Right lung (tissue), 10 donors: ENCODE measurements at places on chromosomes 3 and 15.
A peak's percentile ranks its signal among the peaks of the same experiment; 100 is the strongest.

- peak; percentile 46 for DNase-seq
Observed at GRCh38 chr3:179321668-179322285, 1.1 kb upstream of the ZNF639 start.

DNA sequence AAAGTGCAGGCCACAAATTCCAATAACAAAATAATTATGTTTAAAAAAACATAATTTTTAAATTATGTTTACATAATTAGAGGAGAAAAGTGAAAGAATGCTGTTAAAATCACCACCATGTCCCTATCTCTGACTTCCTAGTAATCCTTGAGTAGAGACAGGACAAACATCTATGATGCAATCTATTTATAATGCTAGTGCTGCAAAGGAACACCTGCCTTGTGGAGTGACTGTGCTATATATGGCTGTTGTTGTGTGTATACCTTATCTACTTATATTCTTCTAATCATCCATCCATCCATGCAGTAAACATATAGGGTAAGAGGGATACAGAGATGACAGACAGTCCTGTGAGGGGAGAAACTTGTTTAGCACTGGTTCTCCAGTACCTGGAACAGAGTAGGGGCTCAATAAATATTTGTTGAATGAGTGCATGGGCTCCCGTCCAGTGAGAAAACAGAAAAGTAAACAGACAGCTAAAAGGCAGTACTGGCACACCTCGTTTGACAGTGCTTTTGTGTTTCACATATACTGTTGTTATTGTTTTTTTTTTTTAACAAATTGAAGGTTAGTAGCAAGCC lies 229.3 kb upstream of the UBE2E1 start:
- DNase-seq: no peak

GRCh38 chr15:77857419-77857818 lies 220.1 kb downstream of the TBC1D2B start:
- DNase-seq: no peak

GRCh38 chr3:71451060-71451459 lies 132.5 kb downstream of the FOXP1 start:
- DNase-seq: no peak

GRCh38 chr15:88646088-88646405 lies 7.2 kb downstream of the ISG20 start:
- no peak for DNase-seq

- DNase-seq: peak; percentile 49
Observed at GRCh38 chr15:81274931-81275707, 48.8 kb downstream of the STARD5 start.

- no peak for DNase-seq
Observed at GRCh38 chr3:58897646-58898045, 152.2 kb downstream of the CFAP20DC start.

DNA sequence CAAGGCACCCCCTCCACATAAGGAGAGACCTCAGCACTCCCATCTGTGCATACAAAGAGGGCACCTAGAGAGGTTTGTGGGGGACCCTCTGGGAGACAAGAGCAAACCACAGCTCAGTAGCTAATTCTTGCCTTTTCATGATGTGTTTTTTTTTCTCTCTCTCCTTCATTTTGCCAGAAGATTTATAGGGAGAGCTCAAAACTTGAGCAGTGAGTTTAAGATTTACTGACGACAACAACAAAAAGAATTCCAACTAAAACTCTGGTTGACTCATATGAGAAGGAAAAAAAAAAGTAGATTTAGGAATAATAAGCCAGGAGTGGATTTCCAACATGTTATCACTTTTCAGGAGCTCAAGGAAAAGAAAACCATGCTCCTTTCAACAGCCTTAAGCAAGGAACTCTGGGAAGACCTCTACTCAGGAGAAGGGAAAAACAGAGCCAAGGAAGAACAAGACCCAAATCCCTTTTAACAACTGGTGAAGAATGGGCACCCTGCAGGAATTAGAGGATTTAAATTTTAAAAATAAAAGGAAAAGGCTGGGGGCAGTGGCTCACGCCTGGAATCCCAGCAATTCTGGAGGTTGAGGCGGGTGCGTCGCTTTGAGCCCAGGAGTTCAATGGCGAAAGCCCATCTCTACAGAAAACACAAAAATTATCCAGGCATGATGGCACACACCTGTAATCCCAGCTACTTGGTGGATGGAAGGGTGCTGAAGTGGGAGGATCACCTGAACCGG lies 58.2 kb upstream of the RAD18 start:
- DNase-seq: no peak

- DNase-seq: no peak
Observed at GRCh38 chr15:82935382-82935781, 17.1 kb downstream of the HOMER2 start.

- no peak for DNase-seq
Observed at GRCh38 chr3:145906301-145906700, 254.7 kb downstream of the PLOD2 start.

DNA sequence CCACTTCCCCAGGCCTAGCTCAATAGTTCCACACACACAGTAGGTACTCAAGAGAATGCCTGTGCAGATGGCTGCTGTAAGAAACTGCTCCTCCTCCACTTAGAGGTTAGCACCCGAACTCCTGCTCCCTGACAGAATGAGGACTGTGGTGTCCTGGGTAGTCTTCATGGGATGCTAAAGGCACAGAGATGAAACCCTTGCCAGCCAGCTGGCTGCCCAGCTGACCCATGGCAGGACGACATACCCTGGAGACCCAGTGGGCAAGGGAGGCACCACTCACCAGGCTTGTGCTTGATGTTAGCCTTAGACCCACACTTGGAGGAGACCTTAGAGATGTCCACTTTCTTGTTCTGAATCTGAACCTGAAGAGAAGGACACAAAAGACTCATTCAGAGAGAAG lies 54.2 kb downstream of the DHX30 start:
- DNase-seq: no peak

DNA sequence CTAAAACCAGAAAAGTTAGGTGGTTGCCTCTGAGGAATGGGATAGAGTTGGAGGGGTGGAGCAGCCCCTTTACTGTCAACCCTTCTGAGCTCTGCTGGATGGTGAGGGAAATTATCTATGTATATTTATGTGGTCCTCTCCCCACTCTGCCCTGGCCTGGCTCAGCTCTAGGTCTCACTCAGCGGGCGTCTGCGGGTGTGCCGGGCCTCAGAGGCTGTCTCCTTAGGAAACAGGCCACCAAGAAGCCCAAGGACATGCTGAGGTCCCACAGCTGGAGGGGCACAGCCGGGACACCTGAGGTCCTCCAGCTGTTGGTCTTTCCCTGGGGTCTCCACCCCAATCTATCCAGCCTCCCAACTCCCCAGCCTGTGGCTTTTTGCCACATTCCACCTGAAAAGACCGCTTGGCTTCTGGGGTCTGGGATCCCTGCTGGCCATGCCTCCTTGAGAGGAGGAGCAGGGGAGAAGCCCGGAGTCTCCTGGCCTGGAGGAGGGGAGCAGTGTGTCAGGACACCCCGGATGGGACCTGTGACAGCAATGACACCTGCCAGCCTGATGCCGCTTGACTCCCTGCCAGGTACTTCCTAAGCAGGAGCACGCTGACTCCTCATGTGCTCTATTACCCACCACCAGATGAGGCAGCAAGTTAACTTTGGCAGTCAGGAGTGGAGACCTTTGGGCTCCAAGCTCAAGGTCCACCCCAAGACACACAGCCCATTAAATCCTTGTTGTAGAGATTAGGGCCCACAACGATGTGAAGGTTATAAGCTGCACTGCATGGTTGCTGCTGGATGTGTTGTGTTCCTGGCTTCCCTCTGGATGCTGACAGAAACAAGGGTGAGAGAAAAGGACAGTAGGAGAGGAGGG lies at the start of gene SLC28A1:
Gene SLC28A1, plus strand, starts transcription at position 747 of the 866 bp plus-strand sequence. CDS start 3,099 bp downstream, outside the sequence.
- DNase-seq: no peak

DNA sequence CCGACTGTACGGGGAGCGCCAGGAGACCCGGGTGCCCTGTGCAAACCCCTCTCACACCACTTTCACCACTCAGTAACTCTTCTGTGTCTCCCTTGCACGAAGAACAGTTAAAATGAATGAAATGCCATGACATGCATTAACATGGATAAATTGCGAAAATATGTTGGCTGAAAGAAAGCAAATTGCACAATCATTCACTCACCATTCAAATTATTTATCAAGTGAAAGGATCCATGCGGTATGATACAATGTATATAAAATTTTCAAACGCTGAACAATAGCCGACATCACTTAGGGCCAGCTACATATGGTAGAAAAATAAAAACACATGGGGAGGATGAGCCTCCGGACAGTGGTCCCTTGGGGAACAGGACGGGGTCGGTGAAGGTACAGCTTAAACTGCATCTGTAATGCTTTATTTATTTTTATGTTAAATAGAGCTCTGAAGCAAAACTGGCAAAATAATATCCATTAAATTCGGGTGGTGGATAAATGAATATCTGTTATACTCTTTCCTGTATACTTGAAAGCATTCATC lies 45.9 kb downstream of the SLC12A8 start:
- DNase-seq: peak; percentile 51

DNA sequence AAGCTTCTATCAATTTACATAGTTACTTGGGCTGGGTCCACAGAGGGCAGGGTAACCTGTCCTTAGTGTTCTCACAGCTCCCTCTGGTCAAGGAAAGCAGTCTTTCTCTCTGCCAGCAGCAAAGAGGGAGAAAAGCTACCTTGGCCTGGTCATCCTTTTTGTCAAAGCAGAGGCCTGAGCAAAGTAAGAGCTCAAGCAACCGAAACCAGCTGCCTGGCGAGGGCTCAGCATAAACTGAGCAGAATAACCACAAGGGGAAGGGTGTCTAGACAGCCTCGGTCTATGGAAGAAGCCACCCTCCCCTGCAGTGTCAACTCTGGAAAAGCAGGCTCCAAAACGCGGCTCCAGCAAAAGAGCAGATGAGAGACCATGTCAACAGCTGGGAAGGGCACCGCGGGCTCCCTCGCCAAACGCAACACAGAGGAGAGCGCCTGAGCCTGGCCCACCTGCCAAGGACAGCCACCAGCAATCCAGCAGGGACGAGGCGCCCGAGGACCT lies 17.4 kb downstream of the LRIG1 start:
- DNase-seq: no peak

GRCh38 chr3:188689101-188689574 lies 482.6 kb upstream of the TPRG1 start:
- peak; percentile 37 for DNase-seq

GRCh38 chr3:31762097-31762764 lies 218.8 kb downstream of the OSBPL10 start:
- DNase-seq: no peak

DNA sequence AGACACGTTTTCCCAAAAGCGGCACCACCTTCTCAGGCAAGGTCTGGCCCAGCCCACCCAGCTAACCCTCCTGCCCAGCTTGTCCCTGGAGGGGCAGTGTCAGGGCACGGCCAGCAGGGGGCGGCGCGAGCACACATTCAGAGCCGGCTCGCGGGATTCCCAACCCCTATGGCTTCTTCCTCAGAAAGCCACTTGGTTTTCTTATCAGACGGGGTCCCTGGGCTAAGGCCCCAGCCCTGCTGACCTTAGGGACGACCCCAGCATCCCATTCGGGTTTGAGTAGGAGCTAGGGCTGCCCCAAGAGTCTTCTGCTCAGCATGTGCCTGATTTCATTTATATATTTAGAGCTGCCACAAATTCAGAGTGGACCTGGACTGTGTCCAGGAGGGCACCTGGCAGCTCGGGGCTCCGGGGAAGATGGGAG lies 14.5 kb downstream of the RLBP1 start:
- peak; percentile 42 for DNase-seq

- no peak for DNase-seq
Observed at GRCh38 chr3:115831864-115832263, 208.6 kb downstream of the GAP43 start.

- DNase-seq: no peak
Observed at GRCh38 chr3:84977021-84977420, 18.2 kb downstream of the CADM2 start.

GRCh38 chr3:97131476-97131875 lies 317.1 kb downstream of the EPHA6 start:
- no peak for DNase-seq

DNA sequence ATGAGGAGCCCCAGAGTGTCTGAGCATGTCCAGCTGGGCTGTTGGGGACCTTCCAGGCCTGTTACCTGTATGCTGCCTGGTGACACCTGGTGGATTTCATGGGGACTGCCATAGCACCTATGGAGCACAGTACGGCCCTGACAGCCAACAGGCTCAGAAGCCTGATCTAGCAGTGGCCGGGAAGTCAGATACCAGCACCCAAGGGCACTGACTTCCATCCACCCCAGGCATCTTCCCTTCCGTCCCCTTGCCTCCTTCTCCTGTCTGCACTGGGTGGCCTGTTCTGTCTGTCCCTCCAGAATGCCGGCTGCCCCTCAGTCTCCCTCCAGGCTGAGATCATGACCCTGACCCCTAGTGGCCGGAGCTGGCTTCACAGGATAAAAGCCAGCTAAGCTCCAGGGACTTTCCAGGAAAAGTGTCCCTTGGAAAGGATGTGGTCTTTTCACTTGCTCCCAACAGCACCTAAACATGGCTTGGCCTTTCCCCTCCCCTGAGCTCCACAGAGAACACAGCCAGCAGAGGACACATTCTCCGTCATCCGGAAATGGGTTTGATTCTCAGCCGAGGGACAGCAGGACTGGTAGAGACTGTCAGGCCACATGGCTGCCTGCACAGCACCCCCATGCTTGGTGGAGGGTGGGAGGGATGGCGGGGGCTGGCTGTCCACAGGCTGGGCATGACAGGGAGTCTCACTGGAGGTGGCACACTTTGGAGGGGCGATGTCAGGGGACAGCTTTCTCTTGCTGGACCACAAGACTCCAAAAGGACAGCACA lies 9.5 kb downstream of the RPS17 start:
- DNase-seq: peak; percentile 49

GRCh38 chr3:127688416-127689265 lies 15.9 kb downstream of the ABTB1 start:
- no peak for DNase-seq

DNA sequence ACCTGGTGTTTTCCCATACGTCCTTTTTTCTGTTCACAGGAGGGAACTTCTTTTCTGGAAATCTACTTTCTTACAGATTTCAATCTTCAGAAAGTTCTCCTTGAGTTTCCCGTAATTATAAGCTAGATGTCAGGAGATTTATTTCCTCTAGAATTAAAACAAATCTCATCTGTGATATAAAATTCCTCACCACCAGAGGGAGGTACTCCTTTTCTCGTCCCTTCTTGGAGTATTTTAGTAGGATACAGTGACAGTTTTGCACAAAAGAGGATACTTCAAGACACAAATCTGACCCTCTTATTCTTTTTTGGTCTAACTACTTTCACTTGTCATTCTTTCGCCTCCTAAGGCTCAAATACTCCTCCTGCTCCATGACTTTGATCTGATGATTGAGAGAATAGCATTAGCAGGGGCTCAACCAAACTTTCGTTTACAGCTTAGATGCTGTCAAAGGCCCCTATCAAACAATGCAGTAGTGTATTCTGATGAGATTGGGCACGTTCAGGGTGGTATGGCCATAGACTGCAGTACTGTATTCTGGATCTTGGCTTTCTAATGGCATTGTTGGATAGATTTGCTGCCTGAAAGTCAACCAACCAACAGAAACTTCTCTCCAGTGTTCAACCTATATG lies 38.0 kb downstream of the TMEM41A start:
- no peak for DNase-seq
